ENCODE measurements at places on chromosomes 6 and 20. TPM values are rescaled to one million over a fixed set of nuclear protein-coding genes. Genes with fewer than 3 reads are reported as not detected.
A peak's percentile ranks its signal among the peaks of the same experiment; 100 is the strongest.

- DNase-seq = no peak
These were observed 41.0 kb upstream of the RAB23 start for GRCh38 chr6:57262901-57263694.

The FAM162B gene
- not detected for total RNA-seq

DNA sequence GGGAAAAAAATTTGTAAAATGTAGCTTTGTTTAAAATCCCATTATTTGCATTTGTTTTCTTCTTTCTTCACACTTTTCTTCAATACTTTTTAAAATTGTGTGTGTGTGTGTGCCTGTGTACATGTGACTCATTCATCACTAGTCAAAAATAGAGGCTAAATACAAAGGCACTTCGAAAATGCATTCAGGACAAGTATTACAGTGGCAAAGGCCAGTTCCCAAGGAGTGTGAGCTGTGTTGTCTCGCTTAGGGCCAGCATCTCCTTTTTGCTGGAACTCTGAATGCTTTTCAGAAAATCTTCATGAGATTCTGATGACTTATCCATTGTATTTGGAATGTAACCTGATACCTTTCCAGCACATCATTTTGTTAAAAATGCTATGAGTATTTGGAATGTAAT, 288.5 kb upstream of the CNR1 start:
- no peak for DNase-seq

The CLDN20 gene
- not detected for total RNA-seq

DNA sequence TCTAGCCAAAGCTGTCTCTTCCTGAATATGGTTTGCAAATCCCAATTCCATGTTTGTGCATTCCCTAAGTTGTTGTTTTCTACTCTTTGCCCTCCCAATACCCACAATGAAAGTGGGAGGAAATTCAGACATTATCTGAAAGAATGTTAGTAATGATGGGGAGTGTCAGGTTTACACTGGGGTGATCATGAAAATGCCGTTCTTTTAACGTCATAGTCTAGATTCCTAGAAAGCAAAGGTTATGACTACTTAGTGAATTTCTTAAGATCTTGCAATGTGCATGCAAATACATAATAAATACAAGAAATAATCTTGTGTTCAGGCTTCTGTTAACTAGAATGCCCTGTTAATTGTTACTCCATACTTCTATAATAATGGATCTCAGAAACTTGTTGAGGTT, 101.0 kb downstream of the LCA5 start:
- DNase-seq = peak; percentile 68

GRCh38 chr20:51620432-51620831, 77.9 kb upstream of the NFATC2 start:
- DNase-seq = no peak

DNA sequence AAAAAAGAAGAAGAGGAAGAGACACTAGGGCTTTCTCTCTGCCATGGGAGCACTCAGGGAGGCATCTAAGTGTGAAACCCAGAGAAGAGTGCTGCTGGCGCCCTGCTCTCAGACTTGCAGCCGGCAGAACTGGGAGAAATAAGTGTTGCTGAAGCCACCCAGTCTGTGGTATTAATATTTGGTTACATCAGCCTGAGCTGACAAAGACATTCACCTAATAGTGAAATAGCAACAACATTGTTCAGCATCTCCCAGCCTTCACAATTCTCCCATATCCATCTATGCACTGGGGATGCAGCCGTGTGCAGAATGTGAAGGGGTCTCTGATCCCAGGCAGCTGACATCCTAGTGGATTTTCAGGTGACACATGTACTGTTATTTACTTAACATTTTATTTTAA, 12.0 kb downstream of the KCNG1 start:
- no peak for DNase-seq

The DDX27 gene
- total RNA-seq = 61.1 TPM

DNA sequence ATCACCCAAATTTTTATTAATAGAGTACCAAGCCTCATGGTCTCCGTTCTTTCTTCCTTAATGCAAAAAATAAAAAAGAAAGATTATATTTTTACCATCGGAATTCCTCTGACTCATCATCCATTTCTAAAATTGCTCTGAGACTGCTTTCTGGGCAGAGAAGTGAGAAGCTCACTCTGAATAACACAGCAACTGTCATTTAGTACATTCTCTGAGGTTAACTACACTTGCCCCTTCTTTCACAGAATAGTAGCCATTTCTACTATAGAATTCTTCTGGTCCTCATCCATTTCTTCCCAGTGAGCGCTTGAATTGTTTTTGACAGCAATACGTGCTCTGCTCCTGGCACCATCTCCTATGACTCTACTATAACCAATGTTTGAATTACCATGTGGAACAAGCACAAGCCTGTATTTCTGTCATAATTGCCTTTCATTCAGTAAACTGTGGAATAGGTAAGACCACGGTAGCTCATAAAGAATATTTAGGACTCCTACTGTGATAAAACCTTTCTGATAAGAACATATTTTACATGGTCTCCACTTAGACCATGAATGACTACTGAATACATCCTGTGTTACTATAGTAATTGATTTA, 435.5 kb upstream of the NRSN1 start:
- no peak for DNase-seq

The ADISSP gene
- total RNA-seq = 20.0 TPM

DNA sequence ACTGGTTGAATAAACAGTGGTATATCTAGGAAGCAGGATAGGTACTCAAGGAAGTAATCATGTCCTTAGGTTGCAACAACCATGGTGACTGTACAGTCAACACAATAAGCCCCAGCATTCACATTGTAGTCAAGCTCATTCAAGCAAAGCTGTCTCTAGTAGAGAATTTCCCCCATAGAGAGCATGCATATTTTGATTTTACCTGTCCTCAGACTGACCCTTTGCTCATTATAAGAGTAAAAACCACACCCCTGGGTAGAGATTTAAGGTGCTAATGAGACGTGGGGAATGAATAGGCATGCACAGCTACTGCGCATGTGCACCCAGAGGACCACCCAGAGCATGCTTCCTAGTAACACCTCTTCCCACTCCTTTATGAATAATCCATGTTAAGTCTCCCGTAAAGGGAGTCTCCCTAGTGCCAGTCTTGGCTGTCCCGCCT, 6.1 kb upstream of the RNF8 start:
- peak; percentile 97 for DNase-seq

The OR12D3 gene
- total RNA-seq = not detected

DNA sequence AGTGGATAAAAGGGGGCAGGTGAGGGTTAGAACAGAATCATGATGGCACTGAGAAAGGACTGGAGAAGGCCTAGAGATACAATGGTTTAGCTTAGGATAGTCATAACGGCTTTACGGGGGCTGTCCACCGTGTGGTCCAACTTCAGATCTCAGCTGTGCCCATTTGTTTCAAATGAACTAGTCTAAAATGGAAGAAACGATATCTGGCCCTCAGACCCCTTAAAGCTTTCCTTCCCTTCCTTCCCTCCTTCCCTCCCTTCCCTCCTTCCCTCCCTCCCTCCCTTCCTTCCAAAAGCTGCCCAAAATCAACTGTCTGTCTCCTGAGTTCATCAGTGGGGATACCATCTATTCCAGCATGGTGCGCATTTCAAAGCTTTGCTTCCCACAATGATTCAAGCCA, 27.9 kb downstream of the TRAM2 start:
- no peak for DNase-seq

DNA sequence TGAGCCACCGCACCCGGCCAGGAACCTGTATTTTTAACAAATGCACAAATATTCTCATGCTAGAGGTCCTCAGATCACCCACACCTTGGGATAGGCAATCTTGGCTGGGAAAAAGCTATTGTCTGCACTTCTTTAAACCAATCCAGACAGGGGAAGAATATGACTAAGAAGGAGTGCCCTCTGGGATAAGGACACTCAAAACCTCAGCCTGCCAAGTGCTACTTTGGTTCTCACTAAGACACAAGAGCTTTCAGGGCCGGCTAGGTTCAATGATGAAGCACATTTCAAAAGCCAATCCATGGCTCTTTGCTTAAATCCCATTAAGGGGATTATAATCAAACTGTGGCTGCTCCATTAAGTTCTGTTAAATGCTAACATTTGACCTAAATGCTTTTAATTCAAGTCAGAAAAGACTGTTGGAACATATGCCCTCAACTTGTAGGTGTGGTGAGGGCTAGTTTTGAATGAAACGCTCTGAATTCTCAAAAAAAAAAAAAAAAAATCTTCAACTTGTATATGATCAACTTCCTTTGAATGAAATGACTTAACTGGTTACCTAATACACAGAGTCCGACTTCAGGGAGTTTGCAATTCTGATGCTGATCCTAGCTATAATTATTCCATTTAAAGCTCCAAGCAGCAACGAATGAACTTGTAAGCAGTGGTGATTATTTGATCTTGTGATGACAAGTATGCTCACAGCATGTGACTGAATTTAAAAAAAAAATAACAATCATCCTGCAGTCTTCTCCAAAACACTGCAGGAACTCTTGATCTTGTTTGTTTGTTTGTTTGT, 56.6 kb downstream of the SLC23A2 start:
- peak; percentile 53 for DNase-seq

DNA sequence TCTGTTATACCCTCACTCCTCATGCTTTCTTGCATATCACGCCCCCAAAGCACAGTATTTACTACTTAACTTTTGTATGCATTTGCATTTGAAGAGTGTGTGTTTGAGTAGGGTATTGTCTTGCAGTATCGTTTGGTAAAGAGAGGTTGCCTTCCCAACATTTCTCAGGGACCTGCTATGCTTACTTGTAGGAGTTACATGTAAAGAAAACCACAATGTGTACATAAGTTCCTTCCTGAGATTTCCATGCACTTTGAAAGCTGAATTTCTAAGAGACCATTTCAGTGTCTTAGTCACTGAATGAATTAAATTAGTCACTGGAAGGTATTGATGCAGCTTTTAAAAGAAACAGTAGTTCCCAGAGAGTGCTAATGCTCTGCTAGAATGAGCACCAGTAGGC, 159.3 kb upstream of the LAMA2 start:
- peak; percentile 86 for DNase-seq

- no peak for DNase-seq
These were observed 450.4 kb upstream of the CITED2 start for GRCh38 chr6:139824864-139825263.

The KCNK15 gene
- total RNA-seq = 4.6 TPM

The DUSP15 gene
- total RNA-seq = not detected

The GRIK2 gene
- total RNA-seq = 0.40 TPM

Measured in renal cortical epithelial cell (primary cell).